CD8-positive, alpha-beta memory T cell (primary cell): ENCODE measurements at places on chromosomes 5 and 9. TPM values are rescaled to one million over a fixed set of nuclear protein-coding genes. Genes with fewer than 3 reads are reported as not detected.

POU4F3 gene
- total RNA-seq = not detected

TMEM215 gene
- not detected for total RNA-seq

- no peak for DNase-seq
These were observed 831 bp downstream of the RMRP start for GRCh38 chr9:35656831-35657545.

DNA sequence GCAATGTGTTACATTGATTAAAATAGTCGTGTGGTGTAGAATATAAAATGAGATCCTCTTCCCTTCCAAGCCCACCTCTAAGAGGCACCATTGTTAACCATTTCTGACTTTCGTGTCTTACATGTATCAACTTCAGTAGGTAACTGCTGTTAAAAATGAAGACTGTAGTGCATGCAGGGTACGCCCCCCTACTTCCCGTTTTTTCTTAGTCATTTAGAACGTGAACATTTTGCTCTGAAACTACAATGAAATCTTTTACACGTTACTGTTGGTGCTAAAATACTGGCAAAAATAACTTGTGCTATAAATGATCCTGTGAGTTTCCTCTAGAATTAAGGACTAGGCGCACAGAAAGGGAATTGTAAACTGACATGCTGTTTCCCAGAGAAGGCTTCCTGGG, 41.5 kb downstream of the WNK2 start:
- no peak for DNase-seq

DNA sequence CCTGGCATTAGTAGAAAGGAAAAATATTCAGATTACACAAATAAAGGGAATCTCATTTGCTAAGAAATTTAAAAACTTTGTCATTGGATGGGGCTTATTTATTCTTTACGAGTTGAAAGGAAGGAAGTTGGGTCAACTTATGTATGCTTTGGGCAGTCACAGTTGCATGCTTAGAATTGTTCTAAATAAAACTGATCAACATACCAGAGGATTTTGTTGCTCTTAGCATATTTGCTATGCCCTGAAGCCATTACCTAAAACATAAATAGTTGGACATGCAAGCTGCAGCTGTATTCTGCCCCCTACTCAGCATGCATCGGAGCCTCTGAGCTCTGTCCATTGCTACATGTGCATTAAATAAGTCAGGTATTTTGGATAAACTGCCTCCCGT, 172.7 kb upstream of the MEF2C start:
- DNase-seq = no peak

TTC23L gene
- total RNA-seq = 0.24 TPM

- DNase-seq = no peak
These were observed 67.6 kb upstream of the LHFPL2 start for GRCh38 chr5:78716206-78716605.

DNA sequence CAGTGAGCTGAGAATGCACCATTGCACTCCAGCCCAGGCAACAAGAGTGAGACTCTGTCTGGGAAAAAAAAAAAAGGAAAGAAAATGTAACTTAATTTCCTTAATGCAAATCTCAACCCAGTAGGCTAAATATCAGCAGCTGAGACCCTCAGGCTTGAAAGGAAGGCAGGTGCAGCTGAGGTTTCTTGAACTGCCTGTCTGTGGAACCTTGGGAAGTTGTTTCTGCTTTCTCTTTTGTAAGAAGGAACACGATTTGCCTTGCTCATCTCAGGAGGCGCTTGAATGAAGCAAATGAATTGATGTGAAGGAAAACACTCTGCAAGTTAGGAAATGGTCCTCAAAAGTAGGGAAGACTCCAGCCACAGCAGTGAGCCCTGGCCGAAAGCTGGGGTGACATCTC, 143.3 kb downstream of the IRX1 start:
- DNase-seq = no peak

RLN2 gene
- 1.9 TPM for total RNA-seq

GRCh38 chr9:10873999-10874398, 261.2 kb upstream of the PTPRD start:
- no peak for DNase-seq

DNA sequence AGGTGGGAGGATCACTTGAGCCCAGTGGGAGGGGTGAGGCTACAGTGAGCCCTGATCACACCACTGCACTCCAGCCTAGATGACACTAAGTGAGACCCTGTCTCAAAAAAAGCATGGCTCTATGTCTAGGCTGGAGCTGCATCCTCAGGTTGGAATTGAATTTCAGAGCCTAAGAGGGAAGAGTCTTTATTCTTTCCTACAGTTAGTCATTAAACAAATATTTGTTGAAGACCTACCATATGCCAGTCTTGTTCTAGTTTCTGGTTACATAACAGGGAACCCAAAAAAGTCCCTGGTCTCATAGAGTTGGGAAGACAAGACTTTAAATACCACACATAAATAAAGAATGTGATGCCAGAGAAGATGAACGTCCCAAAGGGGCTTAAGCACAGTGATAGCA, 6.9 kb upstream of the GRPEL2 start:
- no peak for DNase-seq

- no peak for DNase-seq
These were observed 567 bp upstream of the SPIN1 start for GRCh38 chr9:88387552-88388202.

- DNase-seq = peak; percentile 67
These were observed at the start of gene SPATA6L for GRCh38 chr9:4666042-4666699. Gene SPATA6L, minus strand, starts transcription at chr9:4666480. Its CDS starts 230 bp downstream, at chr9:4666250.

SPATA31A3 gene
- not detected for total RNA-seq

DNA sequence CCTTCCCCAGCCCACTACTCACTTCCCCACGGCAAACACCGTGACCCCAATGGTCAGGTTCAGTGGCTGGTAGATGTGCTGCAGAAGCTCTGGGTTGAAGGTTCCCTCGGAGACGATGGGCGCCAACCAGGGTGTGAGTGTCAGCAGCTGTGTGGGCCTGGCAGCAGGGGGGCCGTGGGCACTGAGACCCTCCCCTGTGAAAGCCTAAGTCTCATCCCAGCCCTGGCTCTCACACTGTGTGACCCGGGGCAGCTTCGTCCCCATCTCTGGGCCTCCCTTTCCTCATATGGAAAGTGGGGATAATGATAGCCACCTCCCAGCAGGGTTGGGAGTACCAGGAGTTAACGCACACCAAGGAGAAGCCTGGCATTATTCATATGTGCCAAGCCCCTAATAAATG, 8.6 kb downstream of the GBGT1 start:
- no peak for DNase-seq

GRCh38 chr9:108083796-108084352, 594.3 kb upstream of the KLF4 start:
- DNase-seq = no peak

GRCh38 chr5:64165160-64165499, 513 bp upstream of the RNF180 start:
- DNase-seq = no peak

DNA sequence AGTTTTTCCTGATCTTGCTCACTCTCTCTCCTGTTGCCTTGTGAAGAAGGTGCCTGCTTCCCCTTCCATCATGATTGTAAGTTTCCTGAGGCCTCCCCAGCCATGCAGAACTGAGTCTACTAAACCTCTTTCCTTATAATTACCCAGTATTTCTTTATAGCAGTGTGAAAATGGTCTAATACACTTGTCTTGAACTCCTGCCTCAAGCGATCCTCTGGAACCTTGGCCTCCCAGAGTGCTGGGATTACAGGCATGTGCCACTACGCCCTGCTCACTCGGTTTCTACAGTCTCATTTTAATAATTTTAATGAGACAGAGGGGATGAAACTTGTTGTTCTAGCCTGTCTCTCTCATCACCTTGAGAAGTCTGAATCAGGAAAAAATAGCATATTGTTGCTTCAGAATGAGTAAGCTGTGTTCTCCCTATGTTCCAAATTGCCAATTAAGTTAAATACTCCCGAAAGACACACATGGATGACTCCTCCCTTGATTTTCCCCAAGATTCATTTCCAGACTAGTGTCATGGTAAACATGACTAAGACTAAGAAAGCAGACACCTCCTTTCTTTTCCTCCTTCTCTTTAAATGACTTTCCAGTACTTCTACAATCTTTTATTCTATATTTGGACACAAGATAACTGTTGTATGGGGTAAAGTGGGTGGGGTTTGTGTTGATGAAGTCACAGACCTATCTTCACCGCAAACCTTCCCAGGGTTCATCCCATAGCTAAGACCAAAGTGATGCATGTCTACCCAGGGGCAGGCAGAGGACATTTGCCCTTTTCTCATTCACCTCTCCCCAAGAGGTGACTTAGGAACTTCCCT, 7.8 kb upstream of the DNAJC18 start:
- DNase-seq = no peak

DNA sequence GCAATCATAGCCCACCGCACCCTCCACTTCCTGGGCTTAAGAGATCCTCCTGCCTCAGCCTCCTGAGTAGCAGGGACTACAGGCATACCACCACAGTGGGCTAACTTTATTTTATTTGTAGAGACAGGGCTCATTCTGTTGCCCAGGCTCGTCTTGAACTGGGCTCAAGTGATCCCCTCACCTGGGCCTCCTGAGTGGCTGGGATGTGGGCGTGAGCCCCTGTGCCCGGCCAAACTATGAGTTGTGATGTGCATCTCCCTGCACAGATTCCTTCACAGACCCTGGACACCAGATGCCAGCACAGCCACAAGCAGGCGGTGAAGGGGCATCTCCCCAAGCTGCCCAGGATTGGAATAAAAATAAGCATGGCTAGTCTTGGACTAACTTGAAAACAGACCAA, 244.9 kb upstream of the IRX1 start:
- no peak for DNase-seq

ZNF483 gene
- 2.7 TPM for total RNA-seq

- no peak for DNase-seq
These were observed 19.5 kb downstream of the MARCHF6 start for GRCh38 chr5:10372726-10373709.

ZFYVE16 gene
- total RNA-seq = 13.8 TPM

GRCh38 chr5:179870403-179870903, 11.8 kb upstream of the MRNIP start:
- DNase-seq = no peak

DNA sequence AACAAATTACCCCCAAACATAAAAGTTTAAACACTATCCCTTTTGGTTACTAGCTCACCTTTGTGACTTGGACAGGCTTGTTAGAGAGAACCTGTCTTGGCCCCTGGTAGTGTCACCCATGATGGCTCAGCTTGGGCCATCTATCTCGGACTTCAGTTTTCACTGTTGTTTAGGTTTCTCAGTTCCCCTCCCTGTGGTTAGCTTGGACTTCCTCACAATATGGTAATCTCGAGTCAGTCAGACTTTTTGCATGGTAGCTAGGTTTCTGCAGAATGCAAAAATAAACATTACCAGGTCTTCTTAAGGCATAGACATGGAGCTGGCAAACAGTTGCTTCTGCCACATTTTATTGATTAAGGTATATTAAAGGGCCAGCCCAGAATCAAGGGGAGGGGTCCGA, 324.3 kb upstream of the RORB start:
- DNase-seq = no peak

GKAP1 gene
- total RNA-seq = 4.0 TPM

GADD45G gene
- 3.4 TPM for total RNA-seq

DNA sequence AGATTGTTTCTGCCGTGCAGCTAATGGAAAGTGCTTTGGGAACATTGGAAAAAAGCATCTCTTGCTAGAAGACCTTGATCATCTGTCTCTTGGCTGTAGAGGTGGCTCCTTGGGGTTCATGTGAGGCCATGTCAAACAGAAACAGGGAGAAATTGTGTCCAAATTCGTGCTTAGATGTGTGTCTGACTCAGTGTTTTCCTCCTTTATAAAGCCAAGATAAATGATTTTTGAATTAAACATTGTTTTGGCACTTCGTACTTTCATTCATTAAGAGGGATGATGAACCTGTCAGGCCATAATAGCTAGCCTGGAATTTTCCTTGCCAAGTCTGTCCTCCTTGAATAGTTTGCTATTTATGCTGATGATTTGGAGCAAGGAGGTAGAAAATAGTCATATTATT, 143.8 kb downstream of the FBXL7 start:
- DNase-seq = no peak

- no peak for DNase-seq
These were observed 4.0 kb downstream of the TOR4A start for GRCh38 chr9:137281345-137282116.

DNA sequence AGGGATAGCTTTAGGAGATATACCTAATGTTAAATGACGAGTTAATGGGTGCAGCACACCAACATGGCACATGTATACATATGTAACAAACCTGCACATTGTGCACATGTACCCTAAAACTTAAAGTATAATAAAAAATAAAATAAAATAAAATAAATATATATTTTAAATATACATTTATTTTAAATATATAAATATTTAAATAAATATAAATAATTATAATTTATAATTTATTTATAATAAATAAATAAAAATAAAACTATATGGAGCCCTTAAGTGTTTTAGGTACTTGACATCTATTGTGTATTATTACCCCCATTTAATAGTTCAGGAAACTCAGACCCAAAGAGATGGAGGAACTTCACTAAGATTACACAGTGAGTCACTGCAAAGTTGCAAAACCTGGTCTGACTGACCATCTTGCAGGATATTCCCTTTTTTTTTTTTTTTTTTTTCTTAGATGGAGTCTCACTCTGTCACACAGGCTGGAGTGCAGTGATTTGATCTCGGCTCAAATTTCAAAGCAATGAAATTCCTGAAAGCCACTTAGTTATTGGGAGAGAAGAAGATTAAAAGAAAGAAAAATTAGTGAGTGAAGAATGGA, 5.8 kb upstream of the C5orf52 start:
- DNase-seq = no peak

GRCh38 chr5:119357808-119358529, 2.1 kb downstream of the TNFAIP8 start:
- no peak for DNase-seq

- no peak for DNase-seq
These were observed 386.9 kb upstream of the TLE4 start for GRCh38 chr9:79184831-79185230.

DNA sequence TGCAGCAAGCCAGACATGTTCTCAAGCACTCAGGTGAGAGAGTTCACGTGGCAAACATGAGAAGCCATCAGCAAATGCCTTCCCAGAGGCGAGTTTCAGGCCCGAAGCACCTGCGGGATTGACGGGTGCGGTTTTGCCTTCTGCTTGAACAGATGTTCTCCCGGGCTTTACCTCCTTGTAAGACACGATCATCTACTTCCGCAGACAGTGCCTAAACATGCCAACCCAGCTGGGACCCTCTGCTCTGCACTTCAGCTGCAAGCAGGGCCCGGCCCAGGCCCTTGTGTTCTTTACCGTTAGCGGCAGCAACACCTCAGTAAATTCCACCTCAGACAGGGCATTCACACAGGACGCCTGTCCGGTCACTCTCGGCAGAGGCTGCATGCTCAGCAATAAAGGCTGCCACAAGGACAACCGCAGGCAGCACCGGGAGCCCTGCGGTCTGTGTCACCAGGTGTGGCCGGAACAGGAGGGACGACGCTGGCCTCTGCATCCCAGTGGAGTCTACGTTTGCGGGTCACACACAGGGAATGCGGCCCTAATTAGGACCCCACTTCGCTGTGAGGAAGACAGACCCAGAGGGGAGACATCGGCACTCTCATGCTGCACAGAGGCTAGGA, 139.6 kb downstream of the ROR2 start:
- no peak for DNase-seq

- DNase-seq = no peak
These were observed 209.8 kb upstream of the ELAVL2 start for GRCh38 chr9:24035816-24036215.

GRCh38 chr5:54570916-54571315, 53.4 kb downstream of the SNX18 start:
- DNase-seq = no peak

- DNase-seq = no peak
These were observed 29.9 kb downstream of the TMC1 start for GRCh38 chr9:72551306-72551705.
